Neural progenitor cell (in vitro differentiated cells): ENCODE measurements at places on chromosomes 3 and 15. TPM values are rescaled to one million over a fixed set of nuclear protein-coding genes. Genes with fewer than 3 reads are reported as not detected.

Gene CYP1A1
- 0.15 TPM in 1 of 2 replicates, not detected in the other for total RNA-seq

Gene SLC12A6
- 16.0 and 17.7 TPM in 2 replicates for total RNA-seq

Gene HYAL2
- 38.9 and 92.3 TPM in 2 replicates for total RNA-seq

Gene SLC2A2
- not detected in 2 replicates for total RNA-seq

Gene SEC62
- total RNA-seq: 22.0 and 34.8 TPM in 2 replicates
